ENCODE measurements at places on chromosomes 12 and 14.

DNA sequence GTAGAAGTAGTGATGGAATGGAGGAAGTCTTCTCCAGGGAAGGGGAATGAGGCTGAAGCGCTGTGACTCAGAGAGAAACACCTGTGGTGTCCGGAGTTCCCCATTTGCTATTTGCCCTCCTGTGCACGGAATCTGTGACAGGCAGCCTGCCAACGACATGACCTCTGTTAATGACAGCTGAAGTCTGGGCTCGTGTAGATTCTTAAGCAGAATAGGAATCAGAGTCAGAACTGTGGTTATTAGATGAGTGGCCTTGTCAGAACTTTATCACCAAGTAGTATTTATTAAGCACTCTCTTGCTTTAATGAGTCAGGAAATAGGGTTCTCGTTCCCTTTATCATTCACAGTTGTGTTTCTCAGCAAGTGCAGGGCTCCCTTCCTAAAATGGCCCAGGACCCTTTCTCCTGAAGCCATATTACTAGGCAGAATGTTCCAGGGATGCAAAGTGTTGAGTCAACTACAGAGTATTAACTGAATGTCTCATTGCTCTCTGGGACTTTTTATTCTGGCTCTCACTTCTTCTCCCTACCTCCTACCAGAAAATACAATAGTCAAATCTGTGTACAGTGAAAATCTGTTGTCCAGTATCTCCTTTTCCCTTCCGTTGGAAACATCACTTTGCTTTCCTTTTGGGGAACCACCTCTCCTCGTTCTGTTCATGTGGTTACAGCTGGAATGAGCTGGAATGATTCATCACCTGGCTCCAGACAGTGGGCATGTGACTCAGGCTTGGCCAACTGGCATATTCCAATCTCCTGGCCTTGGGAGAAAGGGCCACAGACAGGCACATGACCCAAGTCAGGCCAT, 77.8 kb upstream of the MAX start:
- DNase-seq: peak; percentile 11

DNA sequence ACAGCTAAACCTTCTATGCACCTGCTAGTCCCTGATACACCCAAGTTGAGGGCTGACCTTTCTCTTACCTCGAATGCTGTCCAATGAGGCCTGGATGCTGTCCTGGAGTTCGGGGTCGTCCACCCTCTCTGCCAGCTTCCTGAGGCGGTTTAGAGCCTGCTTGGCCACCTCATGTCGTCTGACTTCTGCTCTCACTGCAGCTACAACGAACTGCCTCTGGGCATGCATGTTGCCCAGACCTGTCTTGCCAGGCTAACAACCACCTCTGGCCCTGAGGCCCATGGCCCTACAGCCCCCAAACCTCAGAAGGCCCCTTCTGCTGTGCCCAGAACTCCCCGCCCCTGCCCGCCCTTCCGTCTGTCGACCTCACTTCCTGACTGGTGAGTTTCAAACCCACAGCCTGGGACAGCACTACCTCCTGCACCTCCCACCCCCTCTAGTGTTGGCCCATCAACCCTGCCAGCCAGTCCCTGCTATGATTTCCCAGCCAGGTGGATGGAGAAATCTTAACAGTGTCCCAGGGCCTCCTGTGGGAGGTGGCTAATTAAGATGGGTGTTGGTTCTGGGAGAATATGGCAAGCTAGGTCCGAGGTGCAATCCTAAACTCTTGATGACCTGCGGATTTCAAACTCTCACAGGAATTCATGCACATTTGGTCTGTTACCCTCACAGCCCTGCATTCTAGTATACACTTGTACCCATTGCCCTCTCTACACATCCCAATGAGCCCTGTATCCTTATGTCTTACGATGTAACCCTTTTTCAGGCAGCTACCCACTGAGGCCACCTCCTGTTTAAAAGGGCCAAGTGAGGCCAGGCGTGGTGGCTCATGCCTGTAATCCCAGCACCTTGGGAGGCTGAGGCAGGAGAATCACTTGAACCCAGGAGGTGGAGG, 2.7 kb upstream of the TSPAN31 start:
- DNase-seq: peak; percentile 76

DNA sequence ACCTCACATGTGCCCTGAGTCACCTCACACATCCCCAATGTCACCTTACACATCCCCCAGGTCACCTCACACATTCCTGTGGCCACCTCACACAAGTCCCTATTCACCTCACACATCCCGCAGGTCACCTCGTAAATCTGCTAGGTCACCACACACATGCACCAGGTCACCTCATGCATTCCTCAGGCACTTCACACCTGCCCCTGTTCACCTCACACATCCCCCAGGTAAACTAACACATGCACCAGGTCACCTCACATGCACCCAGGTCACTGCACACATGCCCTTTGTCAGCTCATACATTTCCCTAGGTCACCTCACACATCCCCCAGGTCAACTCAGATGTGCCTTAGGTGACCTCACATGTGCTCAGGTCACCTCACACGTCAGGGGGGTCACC, 639.8 kb downstream of the TMEM121 start:
- no peak for DNase-seq

- no peak for DNase-seq
Observed at GRCh38 chr12:32466986-32467711, 67.8 kb downstream of the FGD4 start.

DNA sequence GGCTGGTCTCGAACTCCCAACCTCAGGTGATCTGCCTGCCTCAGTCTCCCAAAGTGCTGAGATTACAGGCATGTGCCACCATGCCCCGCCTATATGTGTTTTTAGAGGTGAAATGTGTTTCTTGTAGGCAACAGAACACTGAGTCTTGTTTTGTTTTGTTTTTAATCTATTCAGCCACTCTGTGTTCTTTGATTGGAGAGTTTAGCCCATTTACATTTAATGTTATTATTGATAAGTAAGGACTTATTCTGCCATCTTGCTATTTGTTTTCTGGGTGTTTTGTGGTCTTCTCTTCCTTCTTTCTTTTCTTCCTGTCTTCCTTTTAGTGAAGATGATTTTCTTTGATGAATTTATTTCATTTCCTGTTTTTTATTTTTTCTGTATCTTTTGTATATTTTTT, 29.6 kb downstream of the IFNG start:
- DNase-seq: no peak

DNA sequence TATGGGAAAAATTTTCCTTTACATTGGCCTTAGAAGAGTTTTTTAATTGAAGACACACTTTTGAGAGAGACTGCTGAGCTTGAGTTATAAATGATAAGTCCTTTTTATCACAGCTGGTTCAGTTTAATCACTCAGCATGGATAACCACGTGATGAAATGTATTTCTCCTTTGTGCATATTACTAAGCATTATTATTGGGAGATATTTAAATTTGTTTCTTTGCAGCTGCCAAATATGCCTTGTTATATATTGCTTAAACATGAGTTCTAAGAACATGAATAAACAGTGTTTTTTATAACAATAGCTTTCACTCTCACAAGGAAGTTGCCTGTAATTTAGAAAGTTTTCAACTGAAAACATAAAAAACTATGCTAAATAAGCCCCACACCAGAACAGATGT, 293.5 kb upstream of the LRFN5 start:
- no peak for DNase-seq

DNA sequence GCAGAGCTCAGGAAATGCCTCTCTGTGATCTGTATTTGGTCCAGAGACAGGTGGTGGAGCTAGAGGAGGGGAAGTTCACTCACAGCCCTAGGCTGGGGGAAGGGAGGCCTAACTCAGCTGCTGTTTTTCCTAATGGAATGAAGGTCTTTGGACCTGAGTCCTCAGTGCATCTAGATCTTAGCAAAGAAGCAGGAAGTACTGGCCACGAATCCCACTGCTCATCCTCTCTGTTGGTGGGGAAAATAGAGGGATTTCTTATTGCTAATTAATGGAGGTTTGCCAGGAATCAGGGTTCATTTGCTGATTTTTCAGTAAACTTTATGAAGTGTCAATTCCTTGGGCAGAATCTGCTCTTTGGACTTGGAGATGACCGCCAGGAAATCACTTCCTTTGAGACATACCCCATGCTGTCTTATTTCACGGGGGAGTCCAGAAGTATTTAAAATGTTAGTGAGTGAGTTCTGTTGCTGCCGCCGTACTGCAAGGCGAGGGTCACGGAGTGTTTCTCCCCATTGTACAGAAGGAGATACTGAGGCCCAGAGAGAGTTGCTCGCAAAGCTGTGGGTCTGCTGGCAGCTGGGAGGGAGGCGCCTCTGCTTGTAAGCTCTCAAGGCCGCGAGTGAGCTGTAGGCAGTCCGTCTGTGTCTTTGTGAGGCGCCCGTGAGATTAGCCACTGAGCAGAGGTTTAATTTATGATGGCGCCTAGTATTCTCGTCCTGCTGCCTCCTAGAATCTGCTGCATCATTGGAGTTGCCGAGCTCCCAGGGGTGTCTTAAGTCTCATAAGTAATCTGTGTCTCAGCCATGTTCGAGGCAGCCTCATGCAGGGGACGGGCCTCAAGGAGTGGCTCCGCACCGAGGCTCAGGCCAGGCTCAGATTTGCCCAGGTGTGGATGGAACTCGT, 88.2 kb downstream of the TSPAN9 start:
- DNase-seq: no peak

- DNase-seq: no peak
Observed at GRCh38 chr14:62138593-62138992, 376.4 kb downstream of the SNAPC1 start.
